ENCODE measurements at places on chromosomes 12 and 14. TPM values are rescaled to one million over a fixed set of nuclear protein-coding genes. Genes with fewer than 3 reads are reported as not detected.
A peak's percentile ranks its signal among the peaks of the same experiment; 100 is the strongest.

GRCh38 chr14:79011091-79011919 is 841.1 kb downstream of the NRXN3 start:
- H3K4me1 ChIP-seq = no peaks in the 10 kb centered on the region
- no peak for DNase-seq
- H3K27me3 ChIP-seq = no peaks in the 10 kb centered on the region
- no peak overlapping the region for H3K4me3 ChIP-seq
- H3K36me3 ChIP-seq = no peaks in the 10 kb centered on the region

- no peaks in the 10 kb centered on the region for H3K27me3 ChIP-seq
- H3K4me3 ChIP-seq = peak overlapping the region; percentile 73
- no peak for DNase-seq
- H3K4me1 ChIP-seq = peaks cover 61% of the 10 kb centered on the region
These were observed 1.1 kb downstream of the SCAF11 start for GRCh38 chr12:45989287-45989686.

Gene LAG3
- total RNA-seq = 26.0 TPM

GRCh38 chr14:103568952-103569351 is 6.2 kb downstream of the COA8 start:
- no peaks in the 10 kb centered on the region for H3K27me3 ChIP-seq
- H3K4me3 ChIP-seq = no peak overlapping the region
- no peak for DNase-seq
- peaks cover 35% of the 10 kb centered on the region for H3K36me3 ChIP-seq
- H3K27ac ChIP-seq = peak overlapping the region; percentile 2

GRCh38 chr12:55711786-55712553 is 3.9 kb upstream of the BLOC1S1 start:
- no peaks in the 10 kb centered on the region for H3K36me3 ChIP-seq
- H3K4me3 ChIP-seq = no peak overlapping the region
- peaks cover 50% of the 10 kb centered on the region for H3K4me1 ChIP-seq
- H3K27ac ChIP-seq = peak overlapping the region; percentile 13
- H3K27me3 ChIP-seq = peaks cover 26% of the 10 kb centered on the region
- peak; percentile 39 for DNase-seq

DNA sequence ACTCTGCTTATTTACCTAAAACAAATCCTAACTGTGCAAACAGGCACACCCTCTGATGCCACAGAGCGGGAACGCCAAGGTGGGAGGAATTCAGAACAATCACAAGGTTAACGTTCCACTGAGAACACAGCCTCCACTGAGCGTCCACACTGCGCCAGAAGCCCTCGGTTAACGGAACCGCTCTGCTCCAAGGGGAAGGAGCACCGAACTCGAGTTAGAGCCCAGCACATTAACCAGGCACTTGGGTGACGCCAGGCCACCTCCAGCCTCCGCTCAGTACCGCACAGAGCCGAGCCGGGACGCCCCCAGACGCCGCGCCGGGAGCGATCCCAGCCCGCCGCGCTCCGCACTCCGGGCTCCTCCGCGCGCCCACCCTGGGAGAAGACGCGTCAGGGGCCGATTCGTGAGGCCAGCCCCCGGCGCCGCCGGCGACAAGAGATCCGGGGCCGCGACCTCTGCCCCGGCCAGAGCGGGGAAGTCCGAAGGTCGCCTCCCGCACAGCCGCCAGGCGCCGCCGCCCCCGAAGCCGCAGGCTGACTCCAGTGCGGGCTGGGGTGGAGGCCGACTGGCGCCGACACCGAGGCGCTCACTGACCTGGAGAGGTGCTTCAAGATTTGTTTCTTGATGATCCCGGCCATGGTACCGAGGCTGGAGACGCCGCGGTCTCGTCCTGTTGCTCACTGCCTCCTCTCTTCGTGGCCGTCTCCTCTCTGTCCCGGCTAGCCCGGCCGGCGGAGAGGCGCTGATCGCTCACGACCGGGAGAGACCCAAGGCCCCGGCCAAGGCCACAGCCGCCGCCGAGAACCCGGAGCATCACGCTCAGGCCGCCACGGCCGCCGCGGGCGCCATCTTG is 450 bp downstream of the BLTP3B start:
- H3K27me3 ChIP-seq = no peaks in the 10 kb centered on the region
- H3K4me3 ChIP-seq = peak overlapping the region; percentile 93
- H3K36me3 ChIP-seq = no peaks in the 10 kb centered on the region
- DNase-seq = peak; percentile 93

DNA sequence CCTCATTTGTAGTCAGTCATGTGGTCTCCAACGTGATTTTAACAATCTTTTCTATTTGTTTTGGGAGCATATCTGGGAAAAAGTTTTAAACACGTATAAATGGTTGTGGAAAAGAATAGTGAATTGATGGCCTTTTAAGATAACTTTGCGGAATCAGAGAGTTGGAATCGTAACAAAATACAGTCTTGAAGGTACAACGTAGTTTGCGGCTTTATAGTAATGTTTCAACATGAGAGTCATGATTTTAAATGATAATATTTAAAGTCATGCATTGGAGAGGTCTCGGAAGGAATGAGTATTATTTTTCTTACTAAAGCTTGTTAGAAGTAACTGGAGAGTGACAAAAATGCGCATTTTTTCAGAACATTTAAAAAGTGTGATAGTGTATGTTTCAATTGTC is 1.6 kb downstream of the AEBP2 start:
- no peaks in the 10 kb centered on the region for H3K27me3 ChIP-seq
- H3K27ac ChIP-seq = peak overlapping the region; percentile 92
- H3K4me1 ChIP-seq = peaks cover 54% of the 10 kb centered on the region
- DNase-seq = no peak
- H3K36me3 ChIP-seq = no peaks in the 10 kb centered on the region

GRCh38 chr12:25992026-25992782 is 33.7 kb downstream of the RASSF8 start:
- DNase-seq = no peak
- no peaks in the 10 kb centered on the region for H3K27me3 ChIP-seq
- no peaks in the 10 kb centered on the region for H3K4me1 ChIP-seq

Gene GPRC5D
- 1.4 TPM for total RNA-seq

Gene NCAPD2
- 49.2 TPM for total RNA-seq

- H3K36me3 ChIP-seq = no peaks in the 10 kb centered on the region
- H3K27me3 ChIP-seq = peaks cover 18% of the 10 kb centered on the region
- no peak overlapping the region for H3K4me3 ChIP-seq
- H3K4me1 ChIP-seq = no peaks in the 10 kb centered on the region
These were observed 72.2 kb downstream of the NOC4L start for GRCh38 chr12:132216354-132216987.

- no peaks in the 10 kb centered on the region for H3K27me3 ChIP-seq
- no peak overlapping the region for H3K4me3 ChIP-seq
- no peak overlapping the region for H3K27ac ChIP-seq
- H3K4me1 ChIP-seq = no peaks in the 10 kb centered on the region
- H3K36me3 ChIP-seq = no peaks in the 10 kb centered on the region
These were observed 351.4 kb upstream of the ATP2B1 start for GRCh38 chr12:90060031-90060430.

Gene ZCCHC8
- 35.9 TPM for total RNA-seq

DNA sequence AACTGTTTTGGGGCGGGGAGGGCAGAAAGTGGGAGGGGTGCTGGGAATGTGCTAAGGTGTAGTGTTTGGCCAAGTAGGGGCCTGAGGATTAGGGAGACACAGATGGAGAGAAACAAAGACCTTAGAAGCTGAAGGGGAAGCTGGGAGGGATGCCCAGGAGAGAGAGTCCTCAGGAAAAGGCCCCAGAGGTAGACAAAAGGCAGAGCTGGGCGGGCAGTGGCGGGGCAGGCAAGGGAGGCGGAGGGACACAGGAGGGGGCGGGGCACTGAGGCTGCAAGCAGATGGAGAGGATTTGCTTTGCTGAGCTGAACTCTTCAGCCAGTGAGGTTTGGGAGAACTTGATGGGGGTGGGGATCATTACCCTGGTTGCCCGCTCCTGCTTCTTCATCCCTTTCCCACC is 2.8 kb downstream of the PTMS start:
- H3K27ac ChIP-seq = no peak overlapping the region
- no peaks in the 10 kb centered on the region for H3K36me3 ChIP-seq
- no peak overlapping the region for H3K4me3 ChIP-seq
- DNase-seq = no peak

- no peak overlapping the region for H3K4me3 ChIP-seq
- H3K27ac ChIP-seq = no peak overlapping the region
- DNase-seq = no peak
These were observed 178.1 kb downstream of the BCAT1 start for GRCh38 chr12:24770821-24771220.

DNA sequence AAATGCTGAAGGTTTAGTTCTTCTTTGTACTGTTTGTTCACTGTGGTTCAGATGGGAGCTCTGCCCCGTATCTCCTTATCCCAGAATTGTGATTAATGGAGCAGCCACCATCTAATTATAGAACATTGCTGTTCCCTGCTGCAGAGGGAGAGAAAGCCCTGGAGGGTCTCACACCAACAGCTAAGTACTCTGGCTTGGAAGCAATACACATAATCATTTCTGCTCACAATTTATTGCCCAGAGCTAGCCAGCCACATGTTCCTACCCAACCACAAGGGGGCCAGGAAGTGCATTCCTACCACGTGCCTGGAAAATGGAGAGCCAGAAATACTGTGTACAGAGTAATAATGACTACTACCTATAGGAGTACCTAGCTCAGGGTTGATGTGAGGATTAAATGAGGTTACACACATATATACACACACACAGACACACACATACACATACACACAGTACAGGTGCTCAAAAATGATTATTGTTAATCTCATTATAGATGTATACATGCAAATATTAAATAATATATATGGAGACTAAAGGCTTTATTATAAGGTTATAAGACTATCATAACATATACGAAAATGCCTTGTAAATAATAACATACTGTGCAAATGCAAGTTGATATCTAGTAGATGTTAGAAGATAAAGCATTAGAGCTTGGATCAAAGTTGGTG is 22.3 kb downstream of the MSRB3 start:
- DNase-seq = no peak
- H3K27me3 ChIP-seq = no peaks in the 10 kb centered on the region

DNA sequence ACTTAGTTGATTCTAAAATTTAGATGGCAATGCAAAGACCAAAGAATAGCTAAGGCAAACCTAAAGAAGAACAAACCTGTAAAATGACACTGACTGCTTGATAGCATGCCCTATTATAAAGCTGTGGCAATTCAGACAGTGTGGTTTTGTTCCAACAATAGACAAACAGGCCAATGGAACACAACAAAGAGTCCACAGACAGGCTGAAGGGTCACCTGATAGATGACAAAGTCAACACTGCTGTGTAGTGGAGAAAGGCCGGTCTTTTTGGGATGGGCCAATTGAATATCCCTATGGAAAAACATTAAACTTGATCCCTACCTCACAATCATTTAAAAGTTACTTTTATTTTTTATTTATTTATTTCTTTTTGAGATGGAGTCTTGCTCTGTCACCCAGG is 33.8 kb upstream of the SLC25A3 start:
- H3K4me1 ChIP-seq = no peaks in the 10 kb centered on the region
- H3K27me3 ChIP-seq = no peaks in the 10 kb centered on the region
- no peak overlapping the region for H3K27ac ChIP-seq
- no peak overlapping the region for H3K4me3 ChIP-seq
- no peak for DNase-seq

- no peaks in the 10 kb centered on the region for H3K27me3 ChIP-seq
- peaks cover 30% of the 10 kb centered on the region for H3K4me1 ChIP-seq
- H3K36me3 ChIP-seq = no peaks in the 10 kb centered on the region
- DNase-seq = no peak
- no peak overlapping the region for H3K4me3 ChIP-seq
These were observed 13.1 kb downstream of the ARF6 start for GRCh38 chr14:49905989-49906388.

DNA sequence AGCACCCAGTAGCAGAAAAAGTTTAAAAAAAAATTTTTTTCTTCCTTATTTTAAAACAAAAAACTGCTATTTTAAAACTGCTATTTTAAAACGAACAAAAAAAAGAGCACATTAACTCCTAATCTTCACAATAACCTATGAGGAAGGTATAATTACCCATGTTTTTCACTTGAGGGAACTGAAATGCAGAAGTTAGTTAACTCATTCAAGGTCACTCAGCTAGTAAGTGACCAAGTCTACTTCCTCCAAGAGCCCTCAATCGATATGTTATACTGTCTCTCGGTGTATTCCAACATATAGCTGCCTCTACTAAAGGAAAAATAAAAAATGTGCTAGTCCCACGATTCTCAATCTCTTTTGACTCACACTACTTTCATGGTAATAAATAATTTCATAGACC is 7.8 kb downstream of the RPAP3 start:
- no peak for DNase-seq
- H3K36me3 ChIP-seq = peaks cover 26% of the 10 kb centered on the region
- H3K4me1 ChIP-seq = no peaks in the 10 kb centered on the region
- no peaks in the 10 kb centered on the region for H3K27me3 ChIP-seq
- peak overlapping the region; percentile 7 for H3K27ac ChIP-seq
- no peak overlapping the region for H3K4me3 ChIP-seq

Gene IL26
- total RNA-seq = 0.27 TPM

DNA sequence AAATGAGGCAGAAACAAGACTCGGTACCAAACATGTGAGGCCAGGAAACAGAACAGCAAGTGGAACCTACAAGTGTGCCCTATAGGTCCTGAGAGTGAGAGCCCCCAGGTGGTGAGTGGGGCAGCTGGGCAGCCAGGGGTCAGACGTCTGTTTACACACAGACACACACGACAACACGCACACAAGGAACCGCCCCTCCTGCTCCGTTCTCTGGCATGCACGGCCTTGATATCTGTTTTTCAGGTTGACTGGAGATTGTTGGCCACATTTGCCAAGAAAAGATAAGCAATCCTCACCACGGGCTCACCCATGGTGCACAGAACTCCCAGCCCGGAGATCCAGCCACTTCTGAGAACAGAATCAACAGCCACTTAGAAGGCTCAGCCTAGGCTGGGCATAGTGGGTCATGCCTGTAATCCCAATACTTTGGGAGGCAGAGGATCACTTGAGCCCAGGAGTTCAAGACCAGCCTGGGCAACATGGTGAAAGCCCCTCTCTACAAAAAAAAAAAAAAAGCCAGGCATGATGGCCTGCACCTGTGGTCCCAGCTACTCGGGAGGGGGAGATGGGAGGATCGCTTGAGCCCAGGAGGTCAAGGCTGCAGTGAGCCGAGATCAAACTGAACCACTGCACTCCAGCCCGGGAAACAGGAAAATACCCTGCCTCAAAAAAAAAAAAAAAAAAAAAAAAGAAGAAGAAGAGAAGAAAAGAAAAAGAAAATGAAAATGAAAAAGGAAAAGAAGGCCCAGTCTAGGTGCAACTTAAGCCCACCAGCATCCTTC is 19.4 kb upstream of the EIF5 start:
- H3K4me3 ChIP-seq = no peak overlapping the region
- DNase-seq = peak; percentile 63
- peaks cover 40% of the 10 kb centered on the region for H3K4me1 ChIP-seq
- H3K27me3 ChIP-seq = no peaks in the 10 kb centered on the region

DNA sequence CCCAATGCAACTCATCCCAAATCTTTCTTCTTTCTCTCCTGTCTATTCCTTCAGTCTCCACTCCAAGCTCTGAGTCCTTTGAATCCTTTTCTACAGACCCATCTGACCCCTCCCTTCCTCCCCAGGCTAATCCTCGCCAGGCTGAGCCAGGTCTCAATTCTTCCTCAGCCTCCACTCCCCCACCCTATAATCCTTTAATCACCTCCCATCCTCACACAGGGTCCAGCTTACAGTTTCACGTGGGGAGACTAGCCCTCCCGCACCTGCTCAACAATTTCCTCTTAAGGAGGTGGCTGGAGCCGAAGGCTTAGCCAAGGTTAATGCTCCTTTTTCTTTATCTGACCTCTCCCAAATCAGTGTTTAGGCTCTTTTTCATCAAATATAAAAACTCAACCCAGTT is 63.8 kb downstream of the MOK start:
- no peak overlapping the region for H3K27ac ChIP-seq
- no peak for DNase-seq
- no peaks in the 10 kb centered on the region for H3K4me1 ChIP-seq
- no peaks in the 10 kb centered on the region for H3K27me3 ChIP-seq
- no peak overlapping the region for H3K4me3 ChIP-seq

- no peaks in the 10 kb centered on the region for H3K27me3 ChIP-seq
- no peak overlapping the region for H3K4me3 ChIP-seq
- peak overlapping the region; percentile 61 for H3K27ac ChIP-seq
- H3K36me3 ChIP-seq = no peaks in the 10 kb centered on the region
These were observed 15.2 kb upstream of the EAPP start for GRCh38 chr14:34554540-34555250.
